ENCODE measurements at places on chromosomes 5 and 9.

DNA sequence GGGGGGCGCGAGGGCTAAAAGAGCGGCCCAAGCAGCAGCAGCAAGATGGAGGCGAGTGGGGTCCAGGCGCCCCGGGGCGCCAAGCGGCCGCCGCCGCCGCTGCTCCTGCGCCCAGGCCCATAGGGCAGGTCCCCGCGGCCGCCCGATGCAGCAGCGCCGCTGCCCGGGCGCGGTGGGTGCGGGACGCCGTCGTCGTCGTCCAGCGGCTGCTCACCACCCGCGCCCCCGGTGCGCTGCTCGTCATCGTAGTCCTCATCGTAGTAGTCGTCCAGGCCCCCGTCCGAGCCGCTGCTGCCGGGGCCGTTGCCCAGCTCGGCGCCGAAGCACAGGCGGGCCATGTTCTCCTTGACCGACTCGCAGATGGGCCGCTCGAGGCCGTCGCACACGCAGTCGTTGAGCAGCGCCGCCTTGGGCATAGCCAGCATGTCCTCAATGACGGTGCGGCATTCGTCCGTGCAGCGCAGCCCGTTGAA lies 1.5 kb downstream of the GAS1 start:
- peak; percentile 56 for DNase-seq

GRCh38 chr5:98364549-98364948 lies 408.9 kb upstream of the RGMB start:
- DNase-seq = no peak

DNA sequence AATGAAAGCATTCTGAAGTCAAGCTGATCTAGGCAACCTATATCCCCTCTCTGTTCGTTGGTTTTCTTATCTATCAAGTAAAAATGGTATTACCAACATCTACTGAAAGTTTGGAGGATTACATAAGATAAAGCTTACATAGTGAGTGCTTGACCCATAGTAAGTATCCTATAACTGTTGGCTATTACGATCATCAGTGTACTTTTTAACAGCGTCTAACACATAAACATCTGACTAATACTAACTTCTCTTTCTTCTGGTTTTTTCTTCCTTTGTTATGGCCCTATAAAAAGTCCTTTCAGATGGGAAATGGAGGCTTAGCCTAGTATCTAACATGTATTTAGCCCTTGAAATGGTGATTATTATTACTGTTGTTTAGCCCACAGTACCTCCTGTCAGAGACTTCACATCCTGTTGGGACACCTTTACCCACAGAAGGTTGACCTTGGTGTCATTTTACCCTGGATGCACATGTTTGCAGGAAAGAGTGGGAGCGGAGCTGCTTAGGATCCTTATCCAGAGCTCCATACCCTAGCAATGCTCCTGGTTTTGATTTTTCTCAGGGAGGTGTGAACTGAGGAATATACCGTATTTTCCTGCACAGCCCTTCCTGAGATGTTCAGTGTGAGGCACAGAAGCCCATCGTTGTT lies 6.0 kb downstream of the INSYN2B start:
- no peak for DNase-seq

GRCh38 chr9:95494416-95495371 lies 22.1 kb downstream of the PTCH1 start:
- no peak for DNase-seq

- no peak for DNase-seq
Measured at GRCh38 chr5:111198281-111198966, 25.8 kb upstream of the CAMK4 start.

DNA sequence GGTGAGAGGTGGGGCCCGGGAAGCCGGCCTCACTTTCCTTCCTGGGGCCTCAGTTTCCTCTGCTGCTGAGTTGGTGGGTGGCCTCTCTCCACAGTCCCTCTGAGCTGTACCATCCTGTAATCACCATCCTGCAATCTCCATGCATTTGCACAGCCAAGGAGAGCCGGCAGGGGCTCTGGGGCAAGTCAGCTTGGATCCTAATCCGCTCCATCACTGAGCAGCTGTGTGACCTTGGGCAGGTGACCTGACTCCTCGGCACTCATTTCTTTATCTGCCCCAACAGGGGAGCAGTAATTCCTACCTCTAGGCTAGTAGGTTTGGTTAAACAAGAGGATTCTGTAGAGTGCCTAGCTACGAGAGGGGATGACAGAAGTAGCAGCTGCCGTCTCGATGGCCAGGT lies 88.2 kb upstream of the ZNF618 start:
- DNase-seq = no peak

DNA sequence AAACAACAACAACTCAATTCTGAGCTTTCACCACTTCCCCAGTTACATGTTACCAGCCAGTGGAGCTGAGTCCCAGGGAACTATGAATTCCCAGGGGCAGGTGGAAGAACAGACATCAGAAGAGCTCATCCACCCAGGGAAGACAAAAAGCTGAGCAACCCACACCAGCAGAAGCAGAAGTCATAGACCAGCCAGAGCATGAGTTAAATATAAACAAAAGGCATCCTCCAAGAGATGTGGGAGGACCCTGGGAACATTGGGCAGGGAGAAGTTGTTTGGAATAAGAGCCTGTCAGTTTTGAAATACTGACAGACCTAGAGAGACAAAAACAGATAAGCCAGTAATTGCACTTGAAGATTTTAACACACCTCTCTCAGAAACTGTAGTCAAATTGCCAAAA lies 102.3 kb upstream of the LMX1B start:
- DNase-seq = no peak

DNA sequence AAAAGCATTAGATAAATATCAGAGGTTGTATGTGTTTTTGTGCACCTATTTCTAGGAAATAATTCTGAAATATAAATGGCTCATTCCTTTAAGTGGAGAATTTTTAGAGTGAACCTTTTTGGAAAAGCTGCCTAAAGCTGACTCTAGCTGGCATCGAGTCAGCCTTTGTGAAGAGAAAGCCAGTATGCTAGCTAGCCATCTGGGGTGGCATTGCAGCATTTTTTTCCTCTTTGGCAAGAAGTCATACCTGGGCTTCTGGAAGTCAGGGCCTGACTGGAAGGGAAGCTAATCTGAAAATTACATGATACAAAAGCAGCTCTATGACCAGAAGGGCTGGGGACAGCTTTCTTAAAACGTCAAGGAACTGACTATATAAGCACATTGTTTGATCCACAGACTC lies 19.7 kb downstream of the ANP32B start:
- DNase-seq = no peak

DNA sequence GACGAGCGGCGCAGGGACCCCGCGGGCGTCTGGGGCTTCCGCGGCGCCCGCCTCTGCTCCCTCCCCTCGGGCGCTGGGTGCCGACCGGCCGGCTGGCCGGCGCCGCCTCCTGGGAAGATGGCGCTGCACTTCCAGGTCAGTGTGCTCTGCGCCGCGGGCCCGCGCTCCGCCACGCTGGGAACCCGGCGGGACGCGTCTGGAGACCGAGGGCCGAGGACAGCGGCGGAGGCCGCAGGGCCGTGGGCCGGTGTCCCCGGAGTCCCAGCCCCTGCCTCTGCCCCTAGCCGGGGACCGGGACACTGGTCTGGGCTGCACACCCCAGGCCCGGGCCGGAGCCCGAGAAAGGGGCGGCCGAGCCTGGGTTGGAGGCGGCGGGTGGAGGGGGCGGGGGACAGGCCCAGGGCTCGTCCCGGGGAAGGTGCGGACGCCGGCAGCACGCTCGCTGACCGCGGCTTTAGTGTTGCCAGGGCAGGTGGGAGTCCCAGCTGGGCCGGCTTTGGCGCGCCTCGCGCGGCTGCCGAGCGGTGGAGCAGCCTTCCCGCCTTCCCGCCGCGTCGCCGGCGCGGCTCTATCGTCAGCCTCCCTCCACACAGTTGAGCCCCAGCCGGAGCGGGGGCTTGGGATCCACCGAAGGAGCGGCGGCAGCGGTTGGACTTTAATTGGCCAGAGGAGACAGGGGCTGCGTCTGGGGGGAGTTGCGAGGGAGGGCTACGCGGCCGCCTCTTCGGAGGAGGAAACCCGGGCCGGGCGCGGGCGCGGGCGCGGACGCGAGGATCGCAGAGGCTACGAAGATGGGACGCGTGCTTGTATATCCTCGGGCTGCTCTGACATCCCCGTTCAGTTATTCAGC lies at the start of gene RANBP17:
Gene RANBP17, plus strand, starts transcription at position 102 of the 850 bp plus-strand sequence.
- DNase-seq = peak; percentile 76

DNA sequence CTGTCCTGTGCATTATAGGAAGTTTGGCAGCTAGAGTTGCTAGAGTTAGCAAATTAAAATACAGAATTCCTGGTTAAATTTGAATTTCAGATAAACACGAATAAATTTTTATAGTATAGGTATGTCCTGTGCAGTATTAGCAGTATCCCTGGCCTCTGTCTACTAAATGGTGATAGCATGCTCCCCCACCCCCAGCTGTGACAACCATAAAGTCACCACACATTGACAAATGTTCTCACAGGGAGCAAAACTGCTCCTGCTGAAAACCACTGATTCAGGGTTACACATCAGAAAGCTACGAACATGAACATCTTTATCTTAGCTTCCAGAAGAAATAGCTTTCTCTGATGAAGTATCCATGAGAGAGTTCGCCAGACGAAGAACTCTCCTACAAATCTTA lies 91.8 kb upstream of the CCDC112 start:
- no peak for DNase-seq

DNA sequence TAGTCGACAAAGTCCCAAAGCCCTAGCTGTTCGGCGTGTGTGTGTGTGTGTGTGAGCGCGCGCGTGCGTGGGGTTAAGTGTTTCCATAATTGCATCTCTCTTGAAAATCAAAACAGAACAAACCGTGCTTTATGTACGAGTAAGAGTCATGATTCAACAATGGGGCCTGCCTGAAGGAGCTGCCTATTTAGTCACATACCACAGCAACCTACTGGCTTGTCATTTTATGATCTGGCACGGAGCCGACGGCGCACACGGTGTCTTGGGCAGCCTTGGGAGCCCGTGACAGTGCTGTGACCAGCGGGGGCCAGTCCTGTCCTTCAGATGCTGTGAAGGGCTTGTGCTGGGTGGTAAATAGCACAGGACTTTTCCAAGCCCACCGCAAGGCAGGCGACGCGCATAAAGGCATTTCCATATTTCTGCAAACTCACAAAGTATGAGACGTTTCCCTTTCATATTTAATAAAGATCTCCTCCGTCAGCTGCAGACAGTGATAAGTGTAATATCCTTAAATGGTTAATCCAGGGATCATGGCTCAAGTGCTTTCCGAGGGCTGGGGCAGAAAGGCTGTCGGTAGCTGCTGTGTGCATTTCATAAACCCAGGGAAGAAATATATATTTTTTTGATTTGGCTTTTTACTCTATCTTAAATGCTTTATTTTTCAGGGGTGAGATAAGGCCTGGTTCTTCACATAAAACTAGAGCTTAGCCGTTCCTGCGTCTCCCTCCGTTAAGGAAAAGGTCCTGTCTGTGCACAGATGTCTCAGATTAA lies 270.2 kb upstream of the IRX1 start:
- DNase-seq = peak; percentile 3

- DNase-seq = no peak
Measured at GRCh38 chr5:65461490-65461889, 20.2 kb downstream of the ADAMTS6 start.

GRCh38 chr5:139105621-139106071 lies 92.5 kb downstream of the SIL1 start:
- DNase-seq = no peak

DNA sequence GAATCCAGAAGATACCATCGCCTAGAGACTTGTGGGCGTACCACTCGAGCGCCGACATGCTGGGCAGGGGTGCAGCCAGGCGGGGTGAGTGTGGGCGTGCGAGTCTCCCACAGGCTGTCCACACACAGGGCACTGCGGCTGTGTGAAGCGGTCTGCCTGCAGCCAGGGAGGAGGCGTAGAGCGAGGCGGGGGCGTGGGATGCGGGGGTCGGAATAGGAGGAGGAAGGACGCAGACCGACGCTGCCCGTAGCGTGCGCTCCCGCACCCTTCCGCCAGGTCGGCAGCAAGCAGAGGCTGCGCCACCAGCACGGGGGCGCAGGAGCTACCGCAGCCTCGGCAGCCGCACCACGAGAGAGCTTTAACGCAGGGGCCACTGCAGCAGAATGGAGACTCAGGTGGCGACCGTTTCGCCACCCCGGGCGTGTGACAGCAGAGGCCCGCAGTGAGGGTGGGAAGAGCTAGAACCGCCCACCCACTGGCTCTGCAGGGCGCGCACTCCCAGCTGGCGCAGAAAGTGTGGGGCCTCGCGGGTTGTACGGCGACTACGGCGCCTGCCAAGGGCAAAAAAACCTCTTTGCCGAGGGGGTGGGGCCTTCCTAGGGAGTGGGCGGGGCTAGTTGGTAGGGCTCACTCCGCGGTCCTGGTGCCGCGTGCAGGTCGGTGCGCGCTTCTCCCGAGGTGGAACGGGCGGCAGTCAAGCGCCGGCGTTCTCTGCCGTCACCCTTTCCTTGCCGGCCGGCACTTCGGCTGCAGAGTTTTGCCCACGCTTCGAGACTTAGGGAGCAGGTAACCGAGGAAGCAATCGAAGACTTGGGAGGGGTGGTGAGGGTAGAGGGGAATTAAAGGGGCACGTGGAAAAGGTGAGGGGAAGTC lies at the start of the genes MBLAC2 and POLR3G:
Gene MBLAC2, minus strand, starts transcription at position 537 of the 873 bp plus-strand sequence. Its CDS starts 479 bp downstream, at position 58.
Gene POLR3G, plus strand, starts transcription at position 630 of the 873 bp plus-strand sequence. CDS start 10,704 bp downstream, outside the sequence.
- peak; percentile 96 for DNase-seq

DNA sequence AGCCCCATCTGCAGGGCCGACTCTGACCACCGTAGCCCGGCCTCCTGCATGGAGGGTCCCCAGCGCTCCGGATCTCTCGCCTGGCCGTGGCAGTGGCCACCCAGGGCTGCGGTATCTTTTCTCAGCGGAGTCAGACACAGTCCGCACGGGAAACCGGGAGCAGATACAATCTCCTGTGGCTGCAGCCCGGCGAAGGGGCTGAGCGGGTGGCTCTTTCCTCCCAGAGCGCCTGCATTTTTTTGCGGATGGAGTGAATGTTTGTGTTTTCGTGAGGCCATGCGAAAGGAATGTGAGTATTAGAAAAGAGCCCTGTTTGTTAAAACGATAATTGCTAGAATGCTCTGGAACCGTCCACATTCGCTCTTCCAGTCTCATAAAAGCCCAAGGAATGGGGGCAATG lies 53.4 kb upstream of the PTCH1 start:
- no peak for DNase-seq

DNA sequence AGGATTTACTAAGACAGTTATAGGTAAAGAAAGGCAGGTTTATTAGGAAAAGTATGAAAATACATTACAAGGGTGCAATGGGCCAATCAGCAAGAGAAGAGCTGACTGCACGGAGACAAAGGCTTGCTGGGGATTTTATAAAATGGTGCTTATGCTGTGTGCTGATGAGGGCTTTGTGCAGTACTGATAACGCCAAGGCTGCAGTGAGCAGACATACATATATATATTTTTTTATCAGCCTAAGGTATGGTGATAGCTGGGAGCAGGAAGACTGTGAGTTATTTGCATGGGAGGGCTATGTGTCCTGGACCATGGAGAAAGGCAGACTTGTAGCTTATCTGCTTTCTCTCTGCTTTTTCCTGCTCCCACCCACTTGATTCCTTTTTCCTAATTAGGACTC lies 208.1 kb upstream of the ACTBL2 start:
- no peak for DNase-seq

- peak; percentile 11 for DNase-seq
Measured at GRCh38 chr5:119079318-119079921, 8.5 kb downstream of the DMXL1 start.

- peak; percentile 92 for DNase-seq
Measured at GRCh38 chr9:91536211-91536691, 112.6 kb upstream of the NFIL3 start.
